ENCODE measurements at places on chromosomes 3 and 15.

- peak; percentile 11 for DNase-seq
Measured at GRCh38 chr15:46442184-46442583, 807.4 kb downstream of the SQOR start.

- DNase-seq: peak; percentile 41
Measured at GRCh38 chr3:191244242-191244867, 45.3 kb downstream of the OSTN start.

DNA sequence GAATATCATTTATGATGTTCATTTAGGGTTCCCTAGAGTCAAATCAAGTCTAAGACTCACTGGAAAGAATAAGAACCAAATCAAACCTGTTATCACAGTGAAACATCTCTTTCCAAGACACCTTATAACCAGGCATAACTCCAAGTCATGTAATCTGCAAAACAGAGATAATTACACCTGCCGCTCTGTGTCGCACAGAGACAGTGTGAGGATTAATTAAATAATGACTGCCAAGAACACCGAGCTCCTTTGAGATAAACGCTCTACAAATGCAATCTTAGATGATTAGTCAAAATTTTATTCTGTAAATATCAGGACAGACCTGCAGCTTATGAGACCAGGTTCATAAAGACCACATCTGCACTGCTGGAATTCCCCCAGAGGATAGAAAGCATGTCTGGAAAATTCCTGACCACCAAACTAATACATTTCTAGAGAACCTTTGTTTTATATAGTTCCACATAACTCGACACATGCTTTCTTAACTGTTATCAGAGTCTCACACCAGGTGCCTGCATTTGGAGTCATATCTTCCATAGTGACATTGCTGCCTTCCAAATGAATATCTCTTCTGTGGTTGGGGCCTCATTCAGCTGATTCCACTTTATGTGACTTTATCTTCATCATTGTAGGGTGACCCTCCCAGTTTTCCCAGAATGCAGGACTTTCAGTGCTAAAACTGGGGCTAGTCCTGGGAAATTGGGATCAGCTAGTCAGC is 252.8 kb downstream of the CD47 start:
- no peak for DNase-seq

DNA sequence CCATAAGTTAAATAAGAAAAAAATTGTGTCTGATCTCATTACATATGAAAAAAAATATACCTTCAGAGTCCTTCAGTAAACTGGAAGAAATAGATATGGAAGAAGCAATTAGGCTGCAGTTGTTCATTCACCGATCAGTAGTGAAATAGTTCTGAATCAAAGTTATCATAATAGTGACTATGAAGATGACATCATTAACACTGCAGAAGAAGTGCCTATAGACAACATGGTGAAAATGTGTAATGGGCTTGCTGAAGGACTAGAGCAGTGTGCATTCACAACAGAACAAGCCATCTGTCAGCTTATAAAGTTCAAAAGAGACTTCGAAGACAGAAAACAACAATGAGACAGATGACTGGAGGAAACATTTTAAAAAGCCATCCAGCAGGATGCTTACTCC is 144.5 kb downstream of the NAALADL2 start:
- no peak for DNase-seq

DNA sequence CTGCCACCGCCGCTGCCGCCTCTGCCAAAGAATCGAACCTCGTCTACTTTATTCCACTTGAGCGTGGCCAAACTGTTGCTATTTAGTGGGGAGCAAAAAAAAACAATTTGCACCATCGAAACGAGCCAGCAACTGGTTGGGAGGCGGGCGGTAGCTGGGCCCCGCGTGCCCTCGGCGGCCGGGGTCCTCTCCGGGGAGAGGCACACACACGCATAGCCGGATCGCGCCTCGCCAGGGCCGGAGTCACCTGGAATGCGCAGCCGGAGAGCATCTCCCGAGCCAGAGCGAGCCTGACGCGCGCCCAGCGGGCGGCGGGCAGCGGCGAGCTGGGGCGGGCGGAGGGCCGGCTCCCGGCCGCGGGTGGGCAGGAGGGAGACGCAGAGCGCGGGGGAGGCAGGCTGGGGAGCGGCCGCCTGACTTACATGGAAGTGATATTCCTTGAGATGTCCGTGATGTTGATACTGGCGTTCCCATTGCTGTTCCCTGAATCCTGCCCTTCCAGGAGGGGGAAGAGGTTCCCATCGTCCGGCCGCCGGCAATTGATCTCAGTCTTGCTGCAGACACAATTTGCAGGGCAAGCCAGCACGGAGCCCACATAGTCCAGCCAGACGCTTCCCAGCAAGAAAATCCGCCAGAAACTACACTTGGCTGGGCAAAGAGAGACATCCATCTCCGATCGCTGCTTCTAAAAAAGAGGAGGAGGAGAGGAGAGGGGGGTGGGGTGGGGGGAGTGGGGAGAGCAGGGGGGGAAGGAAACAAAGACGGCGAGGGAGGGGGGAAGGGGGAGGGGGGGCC is 858 bp downstream of the NTRK3 start:
- DNase-seq: peak; percentile 8

DNA sequence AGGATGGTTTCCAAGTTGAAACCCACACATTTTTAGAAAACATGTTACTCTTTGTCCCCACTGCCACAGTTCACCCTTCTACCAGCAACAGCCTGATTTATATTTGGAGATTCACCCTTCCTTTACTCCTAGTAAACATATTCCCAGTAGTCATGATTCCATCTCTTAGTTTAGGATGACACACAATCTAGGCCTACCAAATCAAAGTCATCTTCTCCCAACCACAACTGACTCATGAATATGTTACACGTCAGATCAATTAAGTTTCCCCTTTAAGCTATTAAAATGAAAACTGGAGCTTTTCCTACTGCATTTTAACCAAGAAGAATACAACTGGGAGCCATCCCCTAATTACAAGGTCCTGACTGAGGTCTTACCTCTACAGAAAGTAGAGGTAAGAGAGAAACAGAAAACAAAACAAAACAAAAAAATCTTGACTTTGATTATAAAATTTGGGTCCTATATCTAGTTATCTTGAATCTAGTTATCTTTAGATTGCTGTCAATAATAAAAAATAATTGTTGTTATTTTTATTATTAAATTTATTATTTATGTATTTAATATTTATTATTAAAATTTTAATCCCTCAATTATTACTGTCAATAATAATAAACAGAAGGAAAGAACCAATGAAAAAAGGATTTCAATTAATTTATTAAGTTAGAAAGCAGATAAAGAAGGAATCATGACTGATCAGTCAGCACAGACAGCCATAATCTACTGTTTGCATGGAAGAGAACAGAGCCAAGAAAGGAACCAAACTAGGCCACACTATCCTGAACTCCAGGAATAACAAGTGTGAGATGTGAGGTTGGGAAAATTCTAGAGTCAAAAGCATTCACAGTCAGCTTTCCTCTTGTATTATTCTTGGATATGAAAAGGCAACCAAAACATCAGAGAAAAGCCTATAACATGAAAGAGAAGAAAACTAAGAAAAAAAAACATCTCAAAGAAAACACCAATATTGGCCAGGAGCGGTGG is 12.5 kb downstream of the DPH6 start:
- peak; percentile 94 for DNase-seq

Measured in fibroblast of mammary gland (primary cell).